LHCN-M2 (cell line): ENCODE measurements at places on chromosomes 7 and 10. TPM values are rescaled to one million over a fixed set of nuclear protein-coding genes. Genes with fewer than 3 reads are reported as not detected.

- no peak for DNase-seq
Measured at GRCh38 chr10:130766071-130766470, 545.5 kb downstream of the TCERG1L start.

- DNase-seq: no peak
Measured at GRCh38 chr7:97798046-97799019, 66.4 kb downstream of the TAC1 start.

GRCh38 chr10:96586419-96587263, at the start of gene TM9SF3:
Gene TM9SF3, minus strand, starts transcription at chr10:96587012. Its CDS starts 177 bp downstream, at chr10:96586835.
- peak; percentile 87 for DNase-seq

SFRP4 gene
- total RNA-seq: 0.32 and 0.46 TPM in 2 replicates

DNA sequence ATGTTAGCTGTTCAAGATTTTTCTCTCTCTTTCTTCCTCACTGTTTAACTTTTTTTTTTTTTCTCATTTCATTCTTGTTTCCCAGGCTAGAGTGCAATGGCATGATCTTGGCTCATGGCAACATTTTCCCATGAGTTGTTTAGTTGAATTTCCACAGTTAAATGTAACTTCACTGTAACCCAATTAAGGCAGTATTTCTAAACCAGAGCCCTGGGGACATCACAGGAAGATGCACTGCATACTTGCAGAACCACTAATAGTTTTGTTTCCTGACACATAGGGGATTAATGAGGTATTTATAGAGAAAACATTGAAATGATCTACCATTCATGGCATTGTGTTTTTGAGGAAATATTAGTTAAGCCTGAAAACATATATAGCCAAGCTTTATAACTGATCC, 795.6 kb upstream of the GHITM start:
- no peak for DNase-seq

- DNase-seq: peak; percentile 93
Measured at GRCh38 chr10:34580643-34581042, 234.5 kb downstream of the PARD3 start.

DNA sequence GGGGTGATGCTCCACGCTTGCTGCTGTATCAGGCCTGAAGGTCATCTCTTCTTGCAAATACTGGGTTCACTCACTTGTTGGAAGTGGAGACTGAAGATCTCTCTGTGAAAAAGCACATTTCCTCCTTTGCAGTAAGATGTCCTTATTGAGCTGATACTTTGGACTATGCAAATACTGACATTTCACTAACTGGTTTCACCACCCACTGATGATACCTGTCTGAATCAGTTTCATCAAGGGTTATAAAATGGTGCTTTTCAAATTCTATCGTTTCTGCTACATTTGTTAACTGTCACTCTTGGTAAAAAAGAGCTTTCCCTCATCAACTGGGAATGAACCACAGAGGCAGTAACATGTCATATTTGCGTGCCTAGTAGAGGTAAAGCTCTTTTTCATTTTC, 35.5 kb downstream of the RAB19 start:
- DNase-seq: no peak

VAX1 gene
- total RNA-seq: not detected in 2 replicates

ANKRD61 gene
- 0.23 and 0.38 TPM in 2 replicates for total RNA-seq

DNA sequence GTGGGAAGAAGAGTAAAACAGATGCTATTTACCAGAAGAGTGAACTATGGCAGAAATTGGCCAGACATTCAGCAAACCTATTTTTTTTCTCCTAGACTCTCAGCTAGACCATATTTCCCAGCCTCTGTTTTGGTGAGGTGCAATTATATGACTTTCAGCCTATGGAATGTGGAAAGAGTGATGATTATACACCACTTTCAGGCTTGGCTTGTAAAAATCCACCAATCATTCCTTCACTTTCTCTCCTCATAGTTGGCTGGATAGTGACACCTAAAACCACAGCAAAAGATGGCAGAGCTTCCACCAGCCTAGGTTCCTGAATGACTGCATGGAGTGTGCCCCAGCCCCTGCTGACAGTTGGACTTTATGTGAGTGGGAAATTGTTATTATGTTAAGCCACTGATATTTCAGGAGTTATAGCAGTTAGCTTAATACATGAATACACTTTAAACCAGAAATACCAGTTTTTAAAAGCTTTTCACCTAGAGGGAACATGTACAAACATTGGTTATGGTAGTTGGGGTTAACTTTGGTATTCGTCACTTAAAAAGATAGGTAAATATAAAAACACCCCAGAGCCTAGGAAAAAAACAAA, 19.1 kb upstream of the TNKS2 start:
- no peak for DNase-seq

- DNase-seq: no peak
Measured at GRCh38 chr7:95875519-95875918, 103.2 kb downstream of the DYNC1I1 start.

TACC2 gene
- total RNA-seq: 7.4 and 11.3 TPM in 2 replicates

- DNase-seq: no peak
Measured at GRCh38 chr10:92479547-92479946, 94.3 kb downstream of the IDE start.

DNA sequence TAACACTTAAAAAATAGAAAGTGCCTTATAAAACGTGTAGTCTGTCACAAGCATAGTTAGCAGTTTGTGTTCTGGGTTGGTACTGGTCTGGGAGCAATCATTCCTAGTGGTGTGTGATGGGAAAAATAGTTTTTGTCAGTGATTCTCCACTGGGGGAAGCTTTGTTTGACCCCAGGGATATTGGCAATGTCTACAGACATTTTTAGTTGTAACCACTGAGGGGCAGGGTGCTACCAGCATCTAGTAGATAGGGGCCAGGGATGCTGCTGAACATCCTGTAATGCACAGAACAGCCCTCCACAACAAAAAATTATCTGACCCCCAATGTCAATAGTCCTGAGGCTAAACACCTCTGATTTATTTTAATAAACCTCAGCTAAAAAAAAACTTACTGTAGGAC, 51.6 kb upstream of the CREB5 start:
- DNase-seq: peak; percentile 35

ITGA8 gene
- total RNA-seq: not detected in 2 replicates

DNA sequence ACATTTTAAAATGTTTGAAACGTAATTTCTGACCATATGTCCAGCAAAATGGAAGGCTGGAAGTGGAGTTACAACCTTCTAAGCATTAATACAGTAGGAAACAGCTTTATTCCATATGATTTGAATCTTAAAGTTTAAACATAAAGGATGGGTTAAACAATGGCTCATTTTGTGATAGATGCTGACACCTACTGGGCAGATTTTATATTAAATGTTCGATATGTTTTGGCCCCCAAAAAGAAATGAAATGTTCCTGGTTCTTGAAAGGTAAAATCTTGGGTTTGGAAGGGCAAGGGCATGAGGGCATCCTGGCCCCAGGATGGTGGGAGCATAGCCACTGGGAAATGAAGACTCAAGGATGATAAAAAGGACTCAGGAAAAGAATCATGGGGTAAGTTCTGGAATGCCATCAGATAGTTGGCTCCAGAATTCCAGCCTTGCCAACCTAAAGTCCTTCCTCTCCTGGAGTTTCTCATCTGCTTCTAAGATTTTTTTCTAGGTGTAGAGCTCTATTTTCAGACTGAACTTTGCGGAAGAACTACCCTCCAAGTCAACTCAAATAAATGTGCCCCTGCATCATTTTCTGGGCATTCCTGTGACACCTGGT, 34.6 kb upstream of the SLC35G1 start:
- no peak for DNase-seq

- DNase-seq: peak; percentile 62
Measured at GRCh38 chr7:70856901-70857630, 274.9 kb upstream of the GALNT17 start.

GRCh38 chr10:114334301-114334700, 70.0 kb downstream of the AFAP1L2 start:
- DNase-seq: no peak

- no peak for DNase-seq
Measured at GRCh38 chr10:35463878-35464277, 127.6 kb downstream of the CCNY start.

DNA sequence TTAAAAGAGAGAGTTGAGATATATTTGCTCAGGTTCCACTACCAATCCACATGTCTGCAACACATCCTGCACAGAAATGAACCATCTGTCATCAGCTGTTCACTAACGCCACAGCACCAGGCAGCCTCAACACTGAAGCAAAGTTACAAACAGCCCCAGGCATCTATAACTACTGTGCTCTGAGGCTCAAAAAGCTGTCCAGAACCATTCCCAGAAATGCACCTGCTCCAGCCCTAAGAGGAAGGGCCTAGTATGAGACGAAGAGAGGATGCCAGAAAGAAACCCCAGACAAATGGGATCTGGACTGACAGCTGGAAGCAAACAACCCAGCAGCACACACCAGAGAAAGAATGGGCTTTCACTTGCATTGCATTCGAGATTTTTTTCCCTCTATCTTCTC, 159.3 kb downstream of the ELMO1 start:
- no peak for DNase-seq

DNA sequence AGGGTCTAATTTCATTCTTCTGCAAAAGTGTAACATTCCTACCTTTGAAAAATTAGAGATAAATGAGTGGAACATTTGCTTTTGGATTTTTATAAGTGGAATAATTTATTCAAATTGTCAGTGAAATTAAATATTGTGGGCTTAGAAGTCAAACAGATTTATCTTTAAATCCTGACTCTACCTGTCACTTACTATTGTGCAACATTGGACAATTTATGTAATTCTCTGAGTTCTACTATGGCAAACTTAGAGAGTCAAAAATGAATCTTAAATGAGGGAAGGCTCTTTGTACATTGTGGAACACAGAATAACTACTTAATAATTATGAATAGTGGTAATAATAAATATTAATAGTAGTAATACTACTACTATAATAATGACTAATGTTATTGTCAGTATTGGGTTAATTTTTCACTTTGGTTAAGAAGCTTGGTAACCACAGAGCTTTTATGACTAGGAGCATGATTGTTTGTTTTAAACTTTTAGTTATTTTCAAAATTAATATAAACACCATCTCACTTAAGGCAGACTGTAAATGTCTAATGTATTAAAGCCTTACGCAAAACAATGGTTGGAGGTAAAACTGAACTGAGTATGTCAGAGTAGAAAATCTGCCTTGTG, 70.0 kb downstream of the PRKG1 start:
- no peak for DNase-seq

GRCh38 chr10:116838143-116838725, 11.1 kb upstream of the ENO4 start:
- DNase-seq: no peak

GRCh38 chr7:47355684-47356083, 226.2 kb downstream of the TNS3 start:
- DNase-seq: no peak
